ENCODE measurements at places on chromosomes 6 and 20. TPM values are rescaled to one million over a fixed set of nuclear protein-coding genes. Genes with fewer than 3 reads are reported as not detected.

The BMP2 gene
- total RNA-seq = 221 TPM

The TNFRSF21 gene
- 120 TPM for total RNA-seq

The MYL9 gene
- total RNA-seq = 287 TPM

The SLC44A4 gene
- total RNA-seq = 3.6 TPM

The SLC32A1 gene
- total RNA-seq = not detected

The AVP gene
- total RNA-seq = not detected

DNA sequence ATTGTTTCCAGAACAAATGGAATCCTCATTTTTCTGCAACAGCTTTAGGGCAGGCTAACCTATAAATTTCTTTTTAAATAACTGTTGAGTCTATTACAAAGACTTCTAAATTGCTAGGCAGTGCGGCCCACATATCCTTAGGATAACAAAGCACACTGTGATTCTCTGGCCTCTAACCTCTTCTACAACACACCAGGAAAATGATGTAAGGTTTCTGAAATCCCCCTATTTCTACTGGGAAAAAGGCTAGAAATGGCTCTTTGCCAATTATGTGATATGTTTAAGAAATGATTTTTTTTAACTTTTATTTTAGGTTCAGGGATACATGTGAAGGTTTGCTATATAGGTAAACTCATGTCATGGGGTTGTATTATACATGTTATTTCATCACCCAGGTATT lies 17.3 kb upstream of the NT5E start:
- DNase-seq = no peak

- DNase-seq = no peak
Observed at GRCh38 chr6:111147440-111147839, 60.1 kb downstream of the SLC16A10 start.

DNA sequence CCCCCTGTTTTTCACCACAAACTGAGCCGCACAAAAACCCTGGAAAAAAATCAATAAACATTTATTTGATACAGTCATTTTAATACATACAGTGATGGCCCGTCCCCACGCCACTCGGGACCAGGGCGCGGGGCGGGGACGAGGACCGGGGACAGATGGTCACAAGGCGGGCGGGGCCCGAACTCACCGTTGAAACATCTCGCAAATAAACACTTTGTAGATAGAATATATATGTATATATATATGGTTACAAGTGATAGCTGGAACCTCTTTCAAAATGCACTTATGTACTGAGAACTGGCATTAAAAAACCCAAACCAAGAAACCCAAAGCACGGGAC lies 418 bp upstream of the UCKL1 start:
- DNase-seq = no peak

GRCh38 chr20:496126-496696 lies 33.9 kb upstream of the TBC1D20 start:
- no peak for DNase-seq

DNA sequence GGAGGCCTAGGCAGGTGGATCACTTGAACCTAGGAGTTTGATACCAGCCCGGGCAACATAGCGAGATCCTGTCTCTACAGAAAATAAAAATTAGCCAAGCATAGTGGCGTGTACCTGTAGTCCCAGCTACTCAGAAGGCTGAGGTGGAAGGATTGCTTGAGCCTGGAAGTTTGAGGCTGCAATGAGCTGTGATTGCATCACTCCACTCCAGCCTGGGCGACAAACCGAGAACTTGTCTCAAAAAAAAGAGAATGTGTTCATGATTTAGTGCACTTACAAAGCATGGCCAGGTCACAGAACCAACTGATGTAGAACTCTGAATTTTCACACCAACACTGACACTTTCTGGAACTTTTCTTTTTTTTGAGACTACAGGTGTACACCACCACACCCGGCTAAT lies 182.7 kb downstream of the ZFP64 start:
- no peak for DNase-seq

DNA sequence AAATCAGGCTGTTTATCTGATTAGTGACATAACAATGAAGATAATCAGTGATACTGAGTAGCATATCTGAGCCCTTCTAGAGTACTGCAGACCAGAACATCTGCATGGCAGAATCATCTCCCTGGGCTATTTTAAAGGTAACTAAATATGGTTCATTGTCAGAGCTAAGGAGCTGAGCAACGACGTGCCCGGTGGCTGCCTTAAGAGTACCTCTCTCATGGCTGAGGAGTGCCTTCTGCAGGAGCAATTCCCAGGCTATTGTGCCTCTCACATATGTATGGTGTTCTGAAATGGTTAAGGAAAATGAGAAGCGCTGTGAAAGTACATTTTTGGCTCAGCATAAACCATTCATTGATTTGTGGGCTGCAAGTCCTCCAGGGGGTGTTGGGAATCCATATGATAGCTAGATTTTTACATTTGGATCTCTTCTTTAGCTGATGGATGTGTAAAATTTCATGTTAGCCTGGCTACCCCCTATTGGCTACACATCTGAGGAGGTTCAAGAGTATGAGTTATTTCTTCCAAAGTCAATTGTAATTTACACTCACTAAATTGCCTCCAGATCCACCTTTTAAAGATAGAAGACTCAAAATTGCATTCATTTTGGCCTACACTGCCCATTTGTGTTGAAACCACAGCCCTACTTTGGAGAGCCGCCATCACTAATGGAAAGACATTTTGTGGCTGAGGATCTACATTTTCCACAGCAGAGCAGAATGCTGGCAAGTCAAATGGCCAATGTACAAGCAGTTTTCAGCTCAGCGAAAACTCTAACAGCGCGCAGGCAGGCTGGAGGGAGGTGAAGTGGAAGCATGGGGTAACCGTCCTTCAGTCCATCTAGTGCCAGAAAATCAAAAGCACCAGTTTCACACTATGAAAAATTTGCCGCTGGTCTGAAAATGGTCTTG lies 198.0 kb downstream of the SIM1 start:
- DNase-seq = no peak

GRCh38 chr6:5192135-5192794 lies 68.5 kb downstream of the LYRM4 start:
- no peak for DNase-seq

GRCh38 chr6:37588735-37589108 lies 89.0 kb upstream of the CCDC167 start:
- no peak for DNase-seq
